Foreskin fibroblast (primary cell): ENCODE measurements at places on chromosomes 12 and 14.
A peak's percentile ranks its signal among the peaks of the same experiment; 100 is the strongest.

GRCh38 chr14:101763941-101764709 is 2.6 kb downstream of the PPP2R5C start:
- no peak for DNase-seq

- no peak for DNase-seq
Measured at GRCh38 chr14:104246401-104247335, 108.3 kb downstream of the KIF26A start.

GRCh38 chr12:40963751-40964150 is 224.4 kb upstream of the PDZRN4 start:
- no peak for DNase-seq

DNA sequence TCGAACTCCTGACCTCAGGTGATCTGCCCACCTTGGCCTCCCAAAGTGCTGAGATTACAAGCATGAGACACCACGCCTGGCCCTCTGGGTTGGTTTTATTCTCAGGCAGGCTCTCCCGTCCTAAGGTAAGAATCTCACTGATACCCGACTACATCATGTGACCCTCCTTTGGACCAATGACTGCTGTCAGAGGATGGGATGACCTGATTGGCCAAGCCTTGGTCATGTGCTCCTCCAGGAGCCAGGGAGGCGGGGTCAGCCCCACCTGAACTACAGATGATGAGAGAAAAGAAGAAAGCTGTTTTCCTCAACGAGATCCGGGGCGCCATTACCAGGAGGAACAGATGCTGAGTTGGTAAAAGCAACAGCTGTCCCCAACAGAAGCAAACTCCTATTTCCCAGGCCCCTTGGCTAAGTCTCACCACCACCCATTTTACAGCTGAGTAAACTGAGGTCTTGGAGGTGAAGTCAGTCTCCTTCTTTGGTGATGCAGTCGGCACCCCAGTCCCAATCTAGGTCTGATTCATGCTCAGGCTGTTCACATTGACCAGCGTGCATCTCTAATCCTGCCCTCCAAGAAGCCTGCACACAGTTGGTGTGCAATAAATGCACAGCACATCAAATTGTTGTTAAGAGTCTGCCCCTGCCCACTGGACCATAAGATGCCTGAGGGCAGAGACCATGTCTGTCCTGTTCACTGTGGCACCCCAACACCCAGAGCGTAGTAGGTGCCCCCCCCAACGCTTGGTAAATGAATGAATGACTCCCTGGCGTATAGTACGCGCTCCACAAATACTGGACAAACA is 118.8 kb downstream of the SCARB1 start:
- DNase-seq: peak; percentile 40

- peak; percentile 78 for DNase-seq
Measured at GRCh38 chr14:76267322-76268046, 108.5 kb upstream of the ESRRB start.

DNA sequence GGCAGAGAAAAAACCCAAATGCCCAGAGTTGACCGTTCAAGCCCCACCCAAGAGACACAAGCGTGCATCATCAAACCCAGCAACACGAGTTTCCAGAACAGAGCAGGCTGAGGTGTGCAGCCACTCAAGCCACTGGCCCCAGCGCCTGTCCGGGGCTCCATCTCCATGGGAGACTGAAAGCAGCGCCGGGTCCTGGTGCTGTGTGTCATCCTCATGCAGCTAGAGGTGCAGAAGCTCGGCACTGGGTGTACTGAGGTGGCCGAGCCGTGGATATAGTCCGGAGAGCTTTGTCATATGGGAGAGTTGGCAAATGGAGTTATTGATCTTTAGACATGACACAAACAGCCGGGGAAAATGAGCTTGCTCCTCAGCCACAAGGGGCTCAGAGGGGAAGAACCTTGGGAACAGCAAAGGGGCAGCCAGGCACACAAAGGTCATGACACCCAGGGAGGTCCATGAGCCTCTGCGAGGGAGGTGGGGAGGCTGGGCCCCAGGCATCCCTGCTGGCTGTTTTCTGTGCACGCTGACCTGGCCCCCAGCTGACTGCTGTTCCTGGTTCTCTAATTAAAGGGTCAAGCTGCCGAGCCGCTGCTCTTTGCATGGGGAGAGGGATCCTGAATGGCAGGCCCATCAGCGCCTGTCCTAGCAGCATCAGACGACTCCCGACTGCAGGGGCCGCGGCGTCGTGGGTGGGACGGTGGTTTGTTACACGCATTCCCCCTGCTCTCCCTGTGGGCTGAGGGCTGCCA is 145.4 kb upstream of the SFSWAP start:
- DNase-seq: no peak

GRCh38 chr12:52369211-52369610 is 1.9 kb upstream of the KRT85 start:
- no peak for DNase-seq

DNA sequence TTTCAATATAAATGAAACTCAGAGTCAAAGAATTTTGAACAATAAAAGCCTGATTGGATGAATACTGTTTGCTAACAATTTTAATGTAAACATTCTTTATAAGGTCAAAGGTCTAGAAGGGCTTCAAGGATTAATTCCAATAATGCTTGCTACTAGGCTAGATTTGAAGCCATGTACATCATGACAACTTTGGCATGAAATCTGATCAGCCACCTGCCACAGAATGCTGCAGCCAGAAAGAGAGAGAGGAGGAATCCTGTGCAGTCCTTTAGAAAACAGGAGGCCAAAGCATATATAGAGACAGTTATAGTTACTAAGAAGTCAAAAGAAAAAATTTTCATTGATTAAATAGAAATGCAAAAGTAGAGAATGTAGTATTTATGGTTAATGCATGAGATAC is 47.1 kb downstream of the ABCD2 start:
- DNase-seq: no peak

GRCh38 chr12:52342781-52343490 is 21.7 kb upstream of the KRT83 start:
- DNase-seq: no peak

DNA sequence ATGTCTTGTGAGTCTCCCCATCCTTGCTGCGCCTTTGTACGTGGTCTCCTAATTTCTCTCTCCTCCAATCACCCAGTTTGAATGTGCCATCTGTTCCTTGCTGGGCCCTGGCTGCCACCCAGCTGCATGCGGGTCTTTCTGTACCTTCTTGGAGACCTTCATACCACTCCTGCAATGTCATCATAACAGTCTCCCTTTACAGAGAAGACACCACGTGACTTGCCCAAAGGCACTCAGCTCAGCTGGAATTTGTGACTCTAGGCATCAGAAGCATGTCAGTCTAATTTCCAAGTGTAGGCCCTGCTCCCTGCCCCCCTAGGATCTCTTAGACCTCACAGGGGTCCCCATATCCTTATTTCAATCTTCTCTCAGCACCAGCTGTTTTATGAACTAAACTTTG is 284.2 kb downstream of the TTC8 start:
- no peak for DNase-seq

- peak; percentile 31 for DNase-seq
Measured at GRCh38 chr14:74492776-74493342, at the start of gene NPC2. NPC2 (minus strand) TSS chr14:74493305; CDS start chr14:74493274, 31 bp downstream.

DNA sequence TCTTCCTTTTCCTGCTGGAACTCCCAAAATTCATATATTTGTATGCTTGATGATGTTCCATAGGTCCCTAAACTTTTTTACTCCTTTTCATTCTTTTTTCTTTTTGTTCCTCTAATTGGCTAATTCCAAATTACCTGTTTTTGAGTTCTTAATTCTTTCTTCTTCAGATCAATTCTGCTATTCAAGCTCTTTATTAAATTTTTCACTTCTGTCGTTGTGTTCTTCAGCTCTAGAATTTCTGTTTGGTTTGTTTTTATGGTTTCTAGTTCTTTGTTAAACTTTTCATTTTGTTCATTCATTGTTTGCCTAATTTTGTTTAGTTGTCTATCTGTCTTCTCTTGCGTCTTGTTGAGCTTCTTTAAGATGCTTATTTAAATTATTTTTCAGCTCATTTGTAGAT is 154.8 kb downstream of the TPH2 start:
- DNase-seq: no peak

DNA sequence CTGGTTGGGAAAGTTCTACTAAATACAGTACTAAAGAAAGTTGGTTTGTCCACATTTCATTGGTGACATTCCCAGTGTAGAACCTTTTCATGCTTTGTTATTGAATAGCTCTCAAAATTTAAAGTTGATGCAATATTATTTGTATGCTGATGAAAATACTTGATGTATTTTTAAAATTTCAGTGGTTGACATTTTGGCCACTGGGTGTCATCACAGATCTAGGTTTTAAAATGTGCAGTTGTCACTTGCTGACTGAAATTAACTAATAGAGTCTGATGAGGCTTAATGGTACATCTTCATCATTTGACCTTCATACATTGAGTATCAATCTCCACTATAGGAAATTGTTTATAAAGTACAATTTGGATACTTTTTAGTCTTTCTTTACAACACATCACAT is 37.1 kb downstream of the CMAS start:
- DNase-seq: no peak

- DNase-seq: no peak
Measured at GRCh38 chr14:31206536-31207286, 882 bp downstream of the HECTD1 start.

- no peak for DNase-seq
Measured at GRCh38 chr12:94929780-94930179, 73.7 kb downstream of the NDUFA12 start.

- DNase-seq: no peak
Measured at GRCh38 chr14:31967669-31967975, 109.5 kb upstream of the ARHGAP5 start.
